ENCODE measurements at places on chromosomes 4 and X.

- no peak for DNase-seq
These were observed 642.1 kb upstream of the TENM3 start for GRCh38 chr4:181601103-181601502.

DNA sequence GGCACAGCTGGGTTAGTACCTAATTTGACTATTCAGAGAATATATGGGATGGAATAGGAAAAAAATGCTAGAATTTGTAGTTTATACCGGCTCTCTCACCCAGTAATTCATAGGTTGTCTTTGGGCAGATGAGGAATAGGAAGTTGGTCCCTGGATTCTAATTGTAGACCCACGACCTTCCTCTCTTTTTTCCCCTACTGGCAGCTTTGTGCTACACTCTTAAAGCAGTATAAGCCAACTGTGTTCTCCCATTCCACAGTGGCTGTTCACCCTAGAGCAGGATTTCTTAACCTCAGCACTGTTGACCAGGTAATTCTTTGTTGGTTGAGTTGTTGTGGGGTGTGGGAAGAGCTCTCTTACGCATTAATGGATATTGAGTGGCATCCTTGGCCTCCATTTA, 92.9 kb downstream of the FNIP2 start:
- DNase-seq, result no peak

GRCh38 chr4:168845897-168846296, 164.2 kb downstream of the CBR4 start:
- DNase-seq, result no peak

DNA sequence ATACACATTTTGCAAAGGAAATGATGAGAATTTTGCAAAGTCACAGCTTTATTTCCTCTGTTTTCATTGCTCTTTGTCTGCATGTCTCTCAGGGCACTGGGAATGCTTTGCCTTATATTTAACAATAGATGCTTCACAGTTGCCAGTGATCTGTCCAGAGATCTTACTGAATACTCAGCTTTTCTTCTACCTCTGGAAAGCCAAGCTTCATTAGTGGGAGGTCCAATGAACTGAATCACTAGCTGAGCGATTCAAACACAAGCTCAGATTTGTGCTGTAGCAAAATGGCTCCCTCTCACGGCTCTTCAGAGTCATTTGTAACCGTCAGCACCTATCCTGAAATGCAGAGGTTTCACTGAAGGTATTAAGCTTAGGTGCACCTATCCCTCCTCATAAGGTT, 138.9 kb downstream of the DCLK2 start:
- no peak for DNase-seq

- DNase-seq, result no peak
These were observed 160.7 kb downstream of the DHX15 start for GRCh38 chr4:24423670-24424069.

- DNase-seq, result no peak
These were observed 122.4 kb downstream of the FNIP2 start for GRCh38 chr4:158891256-158891655.

GRCh38 chr4:144740316-144740715, 94.4 kb downstream of the HHIP start:
- DNase-seq, result no peak

DNA sequence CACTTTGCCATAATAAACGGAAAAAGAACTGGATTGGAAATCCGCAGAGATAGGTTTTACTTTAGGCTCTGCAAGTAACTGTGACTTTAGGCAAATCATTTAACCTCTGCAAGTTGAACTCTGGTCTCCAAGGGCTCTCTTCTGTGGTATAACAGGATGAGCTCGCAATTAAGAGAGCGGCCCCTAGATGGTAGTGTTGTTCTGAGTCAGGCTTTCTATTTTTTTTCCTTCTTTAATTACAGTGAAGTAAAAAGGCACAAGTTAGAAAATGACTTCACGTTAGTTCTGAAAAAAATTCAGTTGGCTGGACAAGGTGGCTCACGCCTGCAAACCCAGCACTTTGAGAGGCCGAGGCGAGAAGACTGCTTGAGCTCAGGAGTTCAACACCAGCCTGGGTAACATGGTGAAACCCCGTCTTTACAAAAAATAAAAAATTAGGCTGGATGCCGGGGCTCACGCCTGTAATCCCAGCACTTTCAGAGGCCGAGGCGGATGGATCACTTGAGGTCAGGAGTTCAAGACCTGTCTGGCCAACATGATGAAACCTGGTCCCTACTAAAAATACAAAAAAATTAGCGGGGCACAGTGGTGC, 18.0 kb downstream of the RPS3A start:
- peak; percentile 17 for DNase-seq

DNA sequence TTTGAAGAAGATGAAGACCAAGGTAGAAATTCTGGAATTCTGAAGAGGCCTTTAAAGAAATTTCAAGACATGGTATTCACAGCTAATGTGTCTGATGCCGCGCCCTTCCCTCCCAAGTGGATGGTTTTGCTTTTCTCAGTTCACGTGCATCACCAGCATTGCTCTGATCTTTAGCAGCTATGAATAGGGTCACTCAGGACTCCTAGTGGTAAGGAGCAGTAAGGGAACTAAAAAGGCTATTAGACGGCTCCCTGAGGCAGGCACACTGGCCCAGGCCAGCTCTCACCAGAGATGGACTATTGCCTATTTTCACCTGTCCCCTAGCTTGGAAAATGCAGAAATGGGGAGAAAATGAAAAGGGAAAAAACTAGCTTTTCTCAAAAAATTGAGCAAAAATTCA, 447.5 kb upstream of the RASGEF1B start:
- DNase-seq, result no peak

DNA sequence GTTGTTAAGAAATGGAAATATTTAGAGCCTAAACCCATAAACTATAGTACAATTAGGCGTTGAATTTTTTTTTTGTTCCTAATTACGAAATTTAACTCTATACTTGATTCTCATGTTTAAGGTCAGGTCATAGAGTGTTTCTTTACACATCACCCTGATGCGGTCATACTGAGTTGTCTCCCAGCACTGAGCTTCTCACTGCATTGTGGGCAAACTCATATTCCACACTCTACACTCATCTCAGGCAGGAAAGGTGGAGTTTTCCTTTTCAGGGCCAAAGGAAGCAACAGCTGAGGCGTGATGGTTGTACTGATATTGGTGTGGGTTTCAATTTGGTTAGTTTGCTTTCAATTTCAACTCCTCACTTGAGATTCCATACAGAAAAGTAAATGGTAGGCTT, 75.4 kb downstream of the FAT4 start:
- DNase-seq, result no peak

DNA sequence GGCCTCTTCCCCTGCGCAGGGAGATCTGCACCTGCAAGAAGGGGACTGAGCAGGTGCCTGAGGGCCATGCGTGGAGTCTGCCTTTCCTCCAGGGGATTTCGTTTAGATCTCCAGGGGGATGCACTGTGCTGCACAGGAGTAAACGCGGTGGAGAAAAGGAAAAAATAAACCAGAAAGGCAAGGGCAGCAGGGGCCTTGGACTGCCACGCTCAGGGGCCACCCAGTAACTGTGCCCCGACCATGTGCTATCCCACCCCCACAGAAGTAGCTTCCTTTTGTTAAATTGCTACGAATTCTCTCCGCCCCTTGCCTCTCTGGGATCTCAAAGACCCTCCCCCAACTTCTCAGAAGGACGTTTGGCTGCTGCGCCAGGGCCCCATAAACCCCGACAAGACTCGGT, 17.2 kb upstream of the HMX1 start:
- DNase-seq, result no peak

All from fibroblast of skin of left biceps (primary cell).